ENCODE measurements at places on chromosomes 1 and 21.

GRCh38 chr1:97925151-97925550 is 4.3 kb upstream of the DPYD start:
- DNase-seq = no peak

GRCh38 chr1:192263436-192263835 is 53.4 kb upstream of the RGS21 start:
- DNase-seq = no peak

- DNase-seq = no peak
Measured at GRCh38 chr21:41358193-41359166, 3.3 kb upstream of the MX2 start.

DNA sequence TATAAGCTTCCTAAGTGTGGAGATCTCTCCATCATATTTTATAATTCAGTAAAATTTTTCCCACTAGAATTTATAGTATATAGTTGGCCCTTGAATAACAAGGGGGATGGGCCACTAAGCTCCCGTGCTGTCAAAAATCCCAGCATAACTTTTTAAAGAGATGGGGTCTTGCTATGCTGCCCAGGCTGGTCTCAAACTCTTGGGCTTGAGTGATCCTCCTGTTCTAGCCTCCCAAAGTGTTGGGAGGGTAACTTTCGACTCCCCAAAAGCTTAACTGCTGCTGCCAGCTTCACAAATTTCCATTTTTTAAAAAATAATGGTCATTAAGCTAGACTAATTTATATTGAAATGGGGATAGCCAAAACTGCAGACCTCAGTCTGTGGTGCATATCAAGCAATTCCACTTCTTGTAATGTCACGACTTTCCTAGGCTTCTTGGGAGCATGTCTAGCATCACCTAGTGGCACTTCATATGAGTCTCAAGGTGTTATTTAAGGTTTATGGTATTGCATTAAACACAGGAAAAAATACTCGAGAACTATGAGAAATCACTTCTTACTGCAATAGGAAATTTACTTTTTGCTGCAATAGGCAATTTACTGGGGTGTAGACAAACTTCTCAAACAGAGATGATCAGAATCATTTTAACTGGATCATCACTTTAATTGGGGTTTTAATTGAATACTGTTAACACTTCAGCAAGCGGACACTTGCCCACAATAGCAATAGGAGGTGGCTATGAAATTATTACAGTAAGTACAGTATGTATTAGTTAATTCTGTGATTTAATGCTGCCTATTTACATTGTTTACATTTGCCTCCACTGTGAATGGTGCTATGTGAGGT is 19.3 kb upstream of the ACTA1 start:
- DNase-seq = no peak

DNA sequence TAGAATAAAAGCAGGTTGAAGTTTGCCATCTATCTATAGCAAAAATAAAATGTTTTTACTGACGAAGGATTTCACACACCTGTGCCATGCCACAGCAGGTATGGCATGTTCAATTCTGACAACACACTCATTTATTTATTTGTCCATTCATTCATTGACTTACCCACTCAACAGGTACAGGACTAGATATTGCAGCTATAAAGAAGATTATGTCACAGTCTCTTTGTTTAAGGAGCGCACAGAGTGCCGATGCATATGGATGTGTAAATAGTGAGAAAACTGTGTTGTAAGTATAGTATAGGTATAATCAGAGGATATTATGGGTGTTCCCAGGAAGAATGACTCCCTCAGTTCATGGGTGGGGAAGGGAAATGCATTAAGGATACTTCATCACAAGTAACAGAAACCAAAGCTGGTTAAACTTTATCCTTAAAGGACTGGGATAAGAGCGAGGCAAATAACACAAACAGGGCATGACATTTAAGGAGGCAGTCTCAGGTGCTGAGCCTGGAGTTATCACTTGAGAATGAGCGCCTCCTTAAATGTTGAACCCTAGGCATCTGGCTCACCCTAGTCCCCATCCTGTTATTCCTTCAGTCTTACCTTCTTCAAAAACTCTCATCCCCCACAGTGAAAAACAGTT is 7.9 kb upstream of the ZRANB2 start:
- no peak for DNase-seq

- DNase-seq = no peak
Measured at GRCh38 chr1:231045286-231045685, 5.2 kb upstream of the FAM89A start.

DNA sequence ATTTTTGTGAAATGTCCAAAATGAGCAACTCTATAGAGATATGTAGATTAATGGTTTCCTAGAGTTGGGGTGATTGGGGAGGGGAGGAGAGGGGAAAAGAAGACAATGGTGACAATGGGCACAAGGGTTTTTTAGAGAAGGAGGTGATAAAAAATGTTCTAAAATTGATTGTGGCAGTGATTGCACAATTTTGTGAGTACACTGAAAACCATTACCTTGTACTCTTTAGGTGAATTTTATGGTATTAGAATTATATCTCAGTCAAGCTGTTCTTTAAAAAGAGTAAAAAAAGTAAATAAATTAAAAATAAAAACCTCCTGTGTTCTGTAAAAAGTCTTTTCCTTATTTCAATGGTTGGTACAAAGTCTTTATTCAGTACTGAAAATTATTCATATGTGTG is 330.2 kb downstream of the PTBP2 start:
- no peak for DNase-seq

GRCh38 chr1:210605099-210605498 is 276.4 kb downstream of the HHAT start:
- DNase-seq = no peak

- DNase-seq = no peak
Measured at GRCh38 chr1:212034516-212035122, 738 bp downstream of the INTS7 start.

GRCh38 chr1:18769140-18769539 is 90.3 kb downstream of the TAS1R2 start:
- DNase-seq = no peak

DNA sequence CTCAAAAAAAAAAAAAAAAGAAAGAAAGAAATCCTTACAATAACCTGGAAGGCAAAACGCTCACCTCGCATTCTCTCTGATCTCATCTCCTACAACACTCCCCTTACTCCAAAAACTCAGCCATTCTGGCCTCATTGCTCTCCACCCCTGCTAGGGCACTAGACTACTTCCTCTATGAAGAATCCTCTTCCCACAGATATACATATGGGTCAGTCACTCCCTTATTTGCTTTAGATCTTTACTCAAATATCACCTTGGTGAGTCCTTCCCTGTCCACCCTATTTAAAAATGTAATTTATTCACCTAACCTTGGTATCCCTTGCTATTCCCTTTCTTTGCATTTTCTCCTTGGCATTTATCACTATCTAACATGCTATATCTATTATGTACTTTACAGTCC is 24.6 kb upstream of the KIF1B start:
- no peak for DNase-seq

DNA sequence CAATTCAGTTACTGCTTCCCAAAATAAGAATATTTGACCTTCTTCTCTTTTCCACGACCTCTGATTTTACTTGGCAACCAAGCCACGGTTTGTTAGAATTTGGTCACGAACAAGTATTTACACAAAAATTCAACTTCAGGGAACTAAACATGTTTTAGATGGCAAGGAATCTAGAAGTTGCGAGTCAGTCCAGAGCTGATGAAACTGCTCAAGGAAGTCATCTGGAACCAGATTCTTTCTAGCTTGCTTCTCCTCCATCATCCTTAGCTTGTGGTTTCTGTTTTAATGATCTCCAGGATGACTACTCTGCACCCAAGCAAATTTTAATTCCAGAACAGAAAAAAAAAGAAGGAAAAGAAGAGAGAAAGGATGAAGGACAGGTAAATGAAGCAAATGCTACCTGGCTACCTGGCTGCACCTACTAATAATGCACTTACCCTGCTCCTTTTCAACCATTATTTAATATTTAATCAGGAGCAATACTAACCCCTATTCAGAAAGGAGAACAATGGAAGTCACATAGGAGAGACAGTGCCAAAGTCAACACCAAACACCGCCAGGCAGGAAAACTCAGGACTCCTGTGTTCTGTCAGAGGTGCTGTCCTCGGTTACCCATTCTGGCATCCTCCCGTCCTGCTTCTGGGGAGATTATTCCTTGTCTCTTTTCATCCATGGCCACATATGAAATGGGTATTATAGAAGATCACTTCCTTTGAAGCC is 54.2 kb upstream of the RGS7 start:
- no peak for DNase-seq

GRCh38 chr1:33719326-33719725 is 144.6 kb upstream of the HMGB4 start:
- DNase-seq = no peak

- DNase-seq = no peak
Measured at GRCh38 chr1:110065841-110066240, 4.6 kb downstream of the ALX3 start.

- DNase-seq = no peak
Measured at GRCh38 chr21:29441651-29442050, 142.9 kb downstream of the BACH1 start.

DNA sequence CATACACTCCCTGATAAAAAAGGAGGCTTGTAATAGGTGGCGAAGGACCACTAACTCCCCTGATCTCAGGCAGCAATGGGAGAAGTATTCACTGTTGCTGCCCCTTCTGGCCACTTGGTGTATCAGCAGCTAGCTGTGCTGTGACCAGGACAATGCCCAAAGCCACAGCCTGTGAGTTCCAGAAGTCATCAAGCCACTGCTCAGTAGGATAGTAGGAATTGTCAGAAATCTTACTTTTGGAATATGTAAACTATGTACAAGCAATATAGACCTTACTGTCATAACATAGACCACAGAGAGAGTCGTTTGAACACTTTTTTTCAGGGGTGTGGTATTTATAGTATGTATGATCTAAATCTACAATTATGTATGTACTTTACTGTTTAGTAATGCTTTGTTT is 248.3 kb upstream of the CAMK1G start:
- no peak for DNase-seq

GRCh38 chr1:11447903-11448302 is 31.1 kb upstream of the DISP3 start:
- no peak for DNase-seq

DNA sequence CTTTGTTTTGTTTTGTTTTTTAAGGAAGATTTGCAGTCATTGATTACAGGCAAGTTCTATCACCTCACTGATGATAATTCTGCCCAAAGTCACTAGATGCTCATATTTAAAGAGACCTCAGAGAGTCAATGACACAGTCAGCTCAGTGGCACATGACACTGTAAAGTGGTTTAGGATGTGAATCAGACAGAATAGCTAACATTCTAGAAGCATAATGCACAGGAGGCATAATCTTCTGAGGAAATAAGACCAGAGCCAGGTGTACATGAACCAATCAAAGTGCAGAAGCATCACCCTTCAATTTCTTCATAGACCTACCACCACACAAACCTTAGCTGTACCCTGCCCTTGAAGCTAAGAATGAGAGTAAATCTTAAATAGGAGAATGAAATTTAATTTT is 268.5 kb downstream of the BRINP2 start:
- DNase-seq = no peak

DNA sequence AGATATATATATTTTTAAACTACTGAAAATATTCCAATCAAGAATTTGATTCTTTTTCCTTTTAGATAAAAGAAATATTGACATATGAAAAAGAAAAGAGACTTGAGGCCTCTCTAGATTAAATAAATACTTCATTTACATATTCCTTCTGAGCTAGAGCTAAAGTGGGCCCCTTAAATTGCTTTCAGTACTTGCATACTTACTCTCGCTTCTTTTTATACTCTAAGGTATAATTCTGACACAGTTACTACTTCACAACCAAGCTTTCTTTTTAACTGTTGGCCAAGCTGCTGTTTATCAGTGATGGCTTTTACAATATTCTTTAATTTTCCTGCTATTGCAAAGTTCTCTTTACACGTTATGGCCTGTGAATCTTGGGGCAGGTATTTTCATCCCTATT is 24.6 kb downstream of the EXTL2 start:
- no peak for DNase-seq
